ENCODE measurements at places on chromosomes 12 and 14.
A peak's percentile ranks its signal among the peaks of the same experiment; 100 is the strongest.

DNA sequence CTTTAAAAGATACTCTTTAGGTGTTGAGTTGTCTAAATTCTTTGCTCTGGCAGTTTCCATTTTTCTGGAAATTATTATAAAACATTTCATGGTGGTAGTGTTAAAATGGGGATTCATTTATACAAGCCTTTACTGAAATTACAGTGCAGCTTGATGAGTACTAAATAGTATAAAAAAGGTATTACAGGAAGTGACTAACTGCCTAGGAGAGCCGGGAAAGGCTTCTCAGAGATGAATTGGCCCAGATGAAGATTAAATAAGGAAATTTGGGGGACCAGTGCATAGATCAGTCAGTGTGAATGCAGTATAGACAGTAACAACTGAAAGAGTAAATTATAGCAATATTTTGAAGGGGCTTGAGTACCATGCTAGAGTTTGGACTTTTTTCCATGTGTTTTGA, 7.5 kb downstream of the PSMA6 start:
- no peak for DNase-seq

- DNase-seq: no peak
Observed at GRCh38 chr14:68159701-68160633, 340.4 kb downstream of the RAD51B start.

DNA sequence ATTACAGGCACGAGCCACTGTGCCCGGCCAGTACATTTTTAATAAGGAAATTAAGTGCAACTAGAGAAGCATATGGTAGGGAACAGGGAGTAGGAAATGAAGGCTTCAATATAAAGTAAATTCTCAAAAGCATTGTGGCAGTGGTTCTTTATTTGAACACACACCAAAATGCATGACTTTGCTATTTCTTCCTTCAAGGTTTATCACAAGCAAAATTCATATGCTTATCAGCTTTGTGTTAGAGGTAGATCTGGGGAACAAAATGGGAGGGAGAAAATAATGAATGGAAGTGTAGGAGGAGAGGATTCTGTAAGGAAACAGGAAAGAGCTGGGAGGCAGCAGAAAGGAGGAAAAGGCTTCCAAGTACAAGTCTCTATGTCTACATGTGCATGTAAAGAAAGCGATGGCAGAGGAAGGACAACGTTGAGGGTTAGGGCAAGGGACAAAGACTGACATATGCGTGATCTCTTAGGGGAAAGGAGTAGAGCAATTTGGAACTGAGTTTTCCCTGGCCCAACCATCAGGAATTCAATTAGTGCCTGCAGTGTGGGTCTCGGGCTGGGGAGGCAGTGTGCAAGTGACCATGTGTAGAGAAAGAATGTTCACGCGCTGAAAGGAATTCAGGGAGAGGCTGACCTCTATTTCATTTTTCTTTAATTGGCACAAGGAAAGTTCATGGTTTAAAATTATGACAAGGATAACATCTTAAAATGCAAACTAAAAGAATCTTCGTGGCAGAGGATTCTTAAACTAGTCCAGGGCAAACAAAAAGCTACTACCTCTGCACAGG, 22.9 kb upstream of the RASSF8 start:
- DNase-seq: no peak

DNA sequence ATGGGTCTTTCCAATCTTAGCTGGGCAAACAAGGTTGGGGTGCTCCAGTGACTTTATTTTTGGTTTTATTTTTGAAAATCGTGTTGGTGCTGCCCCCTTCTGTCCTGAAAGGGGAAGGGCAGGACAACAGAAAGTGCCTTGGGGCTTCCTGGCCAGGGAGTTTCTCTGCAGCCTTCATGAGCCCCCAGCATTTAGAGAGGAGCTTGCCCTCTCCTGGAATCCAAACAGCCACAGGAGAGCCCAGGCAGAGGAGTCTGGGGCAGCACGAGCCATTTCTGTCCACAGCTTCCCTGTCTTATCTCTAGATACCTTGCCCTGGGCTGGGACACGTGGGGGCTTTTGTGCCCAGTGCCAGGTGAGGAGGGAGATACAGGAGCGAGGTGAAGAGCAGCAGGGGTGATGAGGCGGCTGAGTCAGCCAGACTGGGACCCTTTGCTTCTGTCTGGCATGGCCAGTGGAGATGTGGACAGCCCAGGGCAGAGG, 4.4 kb upstream of the C1RL start:
- DNase-seq: peak; percentile 65

DNA sequence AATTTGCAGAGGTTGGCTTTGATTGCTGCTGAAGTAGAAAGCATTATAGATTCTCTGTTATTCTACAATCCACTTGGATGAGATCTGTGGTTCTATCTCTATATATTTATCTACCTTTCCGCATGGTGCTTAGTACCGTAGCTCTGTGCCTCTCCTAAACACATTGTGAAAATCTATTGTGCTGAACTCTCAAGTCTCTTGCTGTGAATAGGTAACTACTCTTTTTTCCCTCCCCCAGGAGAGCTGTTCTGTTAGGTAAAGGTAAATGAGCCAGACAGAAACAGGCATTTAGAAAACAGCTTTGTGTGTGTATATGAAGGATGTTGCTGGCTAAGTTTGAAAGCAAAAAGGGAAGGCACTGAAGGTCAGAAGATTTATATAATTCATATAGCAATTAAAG, 112.6 kb downstream of the BRMS1L start:
- no peak for DNase-seq

DNA sequence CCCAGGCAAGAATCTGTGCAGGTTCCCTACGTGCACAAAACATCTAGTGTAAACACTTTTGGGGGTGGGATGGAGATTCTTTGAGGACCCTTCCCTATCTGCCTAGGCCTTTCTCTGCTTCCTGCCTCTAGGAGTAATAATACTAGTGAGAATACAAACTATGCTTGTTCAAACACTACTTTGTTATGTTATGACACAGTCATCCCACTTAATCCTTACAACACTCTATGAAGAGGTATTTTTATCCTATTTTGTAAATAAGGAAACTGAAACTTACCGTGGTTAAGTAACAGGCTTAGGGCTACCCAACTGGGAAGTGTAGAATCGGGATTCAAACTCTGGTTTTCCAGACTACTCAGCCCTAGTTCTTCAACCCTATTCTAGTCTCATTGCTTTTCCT, 96.5 kb downstream of the KCNA5 start:
- DNase-seq: no peak

DNA sequence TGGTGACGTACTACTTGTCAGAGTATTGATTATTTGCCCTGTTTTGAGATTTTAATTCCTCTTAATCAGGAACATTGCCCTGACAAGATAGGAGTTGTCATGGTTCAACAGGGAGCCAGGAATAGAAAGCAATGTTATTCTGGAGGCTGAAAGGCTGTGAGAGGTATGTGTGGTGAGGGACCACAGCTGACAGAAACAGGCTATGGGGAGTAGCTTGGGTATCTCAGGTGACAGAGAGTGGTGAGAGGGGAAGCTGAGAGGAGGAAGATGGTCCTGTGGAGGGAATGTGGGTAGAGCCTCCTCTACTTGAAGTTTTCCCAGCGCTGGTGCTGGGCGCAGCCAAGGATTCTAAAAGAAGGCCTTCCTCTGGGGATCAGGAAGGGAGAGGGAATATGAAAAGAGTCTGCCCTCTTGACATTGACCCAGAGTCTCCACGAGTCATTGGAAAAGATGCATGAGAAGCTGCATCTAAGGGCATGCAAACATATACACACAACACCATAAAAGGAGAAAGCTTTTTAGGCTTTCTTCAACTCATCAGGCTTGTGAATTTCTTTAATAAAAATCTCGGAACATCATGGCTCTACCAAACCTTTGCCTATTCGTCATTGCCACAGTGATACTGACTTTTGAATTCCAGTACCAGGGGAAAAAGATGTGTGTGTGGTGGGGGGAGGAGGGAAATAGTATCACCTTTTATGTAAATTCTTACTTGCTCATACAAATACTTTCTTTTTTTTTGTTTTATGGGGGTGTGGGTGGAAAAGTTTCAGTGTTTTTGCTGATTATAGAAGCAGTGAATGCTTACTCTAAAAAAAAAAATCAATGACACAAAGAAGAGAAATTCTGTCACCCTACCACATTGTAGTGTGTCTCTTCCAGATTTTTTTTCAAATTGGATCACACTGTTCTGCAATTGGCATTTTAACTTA, 39.9 kb upstream of the DHRS7 start:
- DNase-seq: peak; percentile 47

GRCh38 chr14:73754911-73755360, 40.8 kb upstream of the PNMA1 start:
- DNase-seq: no peak

GRCh38 chr12:80373666-80374065, 70.4 kb upstream of the PTPRQ start:
- DNase-seq: no peak

- no peak for DNase-seq
Observed at GRCh38 chr14:54638135-54638446, 71.2 kb downstream of the SAMD4A start.

DNA sequence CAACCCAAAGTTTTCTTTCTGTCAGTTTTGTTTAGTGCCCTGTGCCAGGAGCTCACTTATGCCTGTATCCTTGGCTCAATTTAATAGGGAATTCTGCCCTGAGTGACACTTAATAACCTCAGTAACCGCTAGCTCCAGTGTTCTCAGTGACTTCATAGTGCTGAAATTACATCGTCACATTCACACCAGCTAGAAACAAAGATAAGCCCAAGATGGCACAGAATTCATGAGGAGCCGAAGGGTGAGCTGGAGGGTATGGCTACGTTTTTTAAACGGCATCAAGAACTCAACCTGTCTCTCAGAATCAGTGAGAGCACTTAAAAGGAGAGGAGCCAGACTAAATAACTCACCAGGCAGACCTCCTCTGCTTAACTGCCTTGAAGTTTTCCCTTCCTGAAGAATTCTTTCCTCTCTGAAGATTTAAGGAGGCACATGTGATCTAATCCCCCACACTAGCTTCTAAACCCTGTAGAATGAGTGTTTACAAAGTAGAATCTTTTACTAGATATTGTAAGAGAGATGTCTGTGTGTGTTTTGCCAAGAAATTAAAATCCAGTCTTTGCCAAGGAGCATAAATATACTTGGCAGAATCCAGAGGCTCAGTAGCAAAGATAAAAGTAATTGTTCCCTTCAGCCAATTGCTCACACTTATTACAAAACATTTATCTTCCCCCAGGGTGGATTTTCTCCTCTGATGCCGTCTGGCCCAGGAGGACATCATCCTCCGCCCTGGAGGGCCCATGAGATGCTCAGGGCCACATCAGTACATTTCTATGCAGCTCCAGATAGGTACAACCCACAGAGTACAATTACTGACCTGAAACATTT, 37.3 kb downstream of the PTGER2 start:
- DNase-seq: no peak

DNA sequence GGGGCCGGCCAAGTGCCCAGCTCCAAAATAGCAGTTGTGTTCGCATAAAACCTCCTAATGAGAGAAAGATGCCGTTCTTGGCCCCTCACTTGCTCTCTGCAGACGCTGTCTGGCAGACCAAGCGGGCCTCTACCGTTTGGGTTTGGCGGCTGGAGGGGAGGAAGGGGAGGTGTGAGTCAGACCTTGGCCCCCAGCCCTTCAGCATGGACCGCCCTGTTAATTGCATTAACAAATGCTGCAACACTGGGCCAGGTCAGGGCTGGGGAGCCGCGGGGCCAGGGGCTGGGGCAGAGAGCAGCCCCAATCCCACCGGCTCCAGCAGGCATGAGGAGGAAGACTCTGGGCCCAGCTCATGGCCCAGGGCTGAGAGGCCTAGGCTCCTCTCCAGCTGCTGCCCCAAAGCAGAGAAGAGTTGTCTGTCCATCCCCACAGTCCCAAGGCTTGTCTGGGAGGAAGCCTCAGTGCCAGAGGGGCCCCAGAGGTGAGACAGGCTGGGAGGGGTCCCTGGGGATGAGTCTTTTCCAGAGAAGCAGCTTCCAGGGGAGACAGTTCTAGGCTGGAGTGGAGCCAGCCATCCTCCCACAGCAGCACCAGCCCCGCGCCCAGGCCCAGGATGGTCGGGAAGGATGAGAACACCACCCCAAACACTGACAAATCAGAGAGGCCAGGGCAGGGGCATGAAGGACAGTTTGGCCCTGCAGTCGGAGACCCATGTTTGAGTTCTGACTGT, 16.9 kb downstream of the LTBP2 start:
- DNase-seq: no peak

GRCh38 chr12:23564451-23565152, 384.9 kb downstream of the SOX5 start:
- DNase-seq: no peak

GRCh38 chr14:91119556-91120311, 5.9 kb downstream of the DGLUCY start:
- no peak for DNase-seq

DNA sequence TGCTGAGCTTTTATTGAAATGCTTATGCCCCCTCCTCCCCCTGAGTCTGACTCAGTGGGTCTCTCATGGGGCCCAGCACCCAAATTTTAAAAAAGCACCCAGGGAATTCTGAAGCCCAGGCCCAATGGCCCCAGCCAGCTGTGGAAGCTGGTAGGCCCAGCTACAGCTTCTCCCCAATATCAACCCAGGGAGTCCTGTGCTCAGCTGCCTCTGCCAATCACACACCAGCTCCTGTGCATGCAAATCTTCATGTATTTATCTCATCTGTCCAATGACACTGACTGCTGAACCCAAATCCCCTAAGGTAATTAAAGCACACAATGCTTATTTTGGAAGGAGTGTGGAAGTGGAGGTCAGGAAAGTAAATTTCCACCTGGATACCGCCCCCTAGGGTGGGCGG, 76.3 kb downstream of the CCDC88C start:
- DNase-seq: no peak

DNA sequence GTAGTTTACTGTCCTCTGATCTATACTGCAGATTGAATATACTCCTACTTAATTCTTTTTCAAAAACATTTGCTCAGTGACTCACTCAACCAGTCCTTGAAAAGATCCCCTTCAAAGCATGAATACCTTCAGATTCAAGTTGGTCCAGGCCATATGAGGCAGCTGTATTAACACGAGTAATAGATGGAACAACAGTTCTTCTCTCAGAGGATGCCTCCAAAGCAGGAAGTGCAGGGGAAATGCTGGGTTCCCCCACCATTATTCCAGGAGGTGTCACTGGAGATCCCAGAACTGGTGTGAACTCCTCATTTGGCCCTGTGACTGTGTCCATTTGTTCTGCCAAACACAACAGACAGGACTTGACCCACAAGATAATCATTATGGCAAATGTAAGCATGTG, 20.6 kb downstream of the ARMH4 start:
- no peak for DNase-seq

- DNase-seq: no peak
Observed at GRCh38 chr14:53491884-53492277, 338.8 kb upstream of the DDHD1 start.

GRCh38 chr12:101115326-101115725, 94.7 kb downstream of the SLC5A8 start:
- DNase-seq: no peak

DNA sequence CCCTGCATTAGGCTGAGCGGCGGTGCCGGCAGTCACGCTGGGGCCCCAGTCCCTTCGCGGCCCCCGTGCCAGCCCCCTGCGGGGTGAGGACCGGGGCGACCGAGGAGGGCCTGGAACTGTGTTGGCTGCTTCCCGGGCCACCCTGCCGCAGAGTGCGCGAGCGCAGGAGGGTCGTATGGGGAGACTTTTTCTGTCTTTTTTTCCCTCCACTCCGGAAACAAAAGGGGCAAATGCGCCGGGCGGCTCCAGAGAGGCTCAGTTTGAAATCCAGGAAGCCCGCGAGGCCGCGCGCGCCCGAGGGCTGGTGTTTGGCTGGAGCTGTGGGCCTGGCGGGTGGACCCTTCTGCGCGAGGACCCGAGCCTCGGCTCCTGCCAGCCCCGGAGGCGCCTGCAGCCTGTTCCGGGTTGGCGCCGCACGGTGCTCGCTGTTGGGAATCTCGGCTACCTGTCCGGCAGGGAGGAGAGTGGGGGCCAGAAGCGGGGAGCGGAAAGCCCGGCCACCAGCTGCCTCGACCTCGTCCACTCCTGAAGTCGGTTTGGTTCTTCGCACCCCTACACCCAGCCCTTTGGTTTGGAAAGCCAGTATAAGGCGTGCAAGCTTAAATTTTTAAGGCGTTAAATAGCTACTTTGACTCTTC, 638 bp downstream of the PLEKHG3 start:
- no peak for DNase-seq
